AML-193 (cell line): ENCODE measurements at places on chromosomes 4 and X.
A peak's percentile ranks its signal among the peaks of the same experiment; 100 is the strongest.

DNA sequence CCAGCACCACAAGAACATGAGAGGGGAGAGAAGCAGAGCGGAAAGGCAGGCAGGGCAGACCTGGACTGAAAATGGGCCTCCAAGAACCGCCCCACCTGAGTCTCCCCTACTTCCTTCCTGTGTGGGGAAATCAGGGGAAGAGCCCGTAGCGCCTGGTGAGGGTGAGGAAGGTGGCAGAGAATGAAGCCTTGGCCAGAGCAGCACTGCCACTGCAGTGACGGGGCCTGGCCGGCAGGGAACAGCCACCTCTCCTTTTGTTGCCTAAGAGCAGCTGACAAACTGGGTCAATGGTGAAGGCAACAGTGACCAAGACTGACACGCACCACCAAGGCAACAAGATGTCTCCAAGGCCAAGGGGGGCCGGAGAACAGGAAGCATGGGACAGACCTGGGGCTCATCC lies 58.4 kb upstream of the CBR4 start:
- no peak for DNase-seq

- DNase-seq = no peak
Measured at GRCh38 chrX:116413273-116413672, 23.1 kb upstream of the SLC6A14 start.

DNA sequence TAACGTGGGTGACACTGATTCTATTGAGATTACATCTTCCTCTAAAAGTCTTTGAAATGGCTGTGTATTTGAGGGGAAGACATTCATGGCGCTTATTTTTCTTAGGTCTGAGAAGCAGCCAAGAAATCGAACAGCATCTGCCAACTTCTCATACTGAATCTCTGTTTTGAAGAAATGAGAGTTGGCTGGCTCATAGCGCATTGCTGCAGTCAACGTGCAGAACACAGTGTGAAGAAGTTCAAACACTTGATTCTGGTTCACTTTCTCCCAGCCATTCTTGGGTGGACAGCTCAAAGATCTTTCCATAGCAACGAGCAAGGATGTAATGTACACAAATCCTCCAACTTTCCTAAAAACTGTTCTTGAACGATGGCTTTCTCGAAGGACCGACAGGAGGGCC lies 156.5 kb downstream of the WDFY3 start:
- DNase-seq = no peak

GRCh38 chr4:77248805-77249204 lies 91.8 kb downstream of the CCNG2 start:
- no peak for DNase-seq

GRCh38 chrX:139224953-139225665 lies 305.4 kb upstream of the F9 start:
- DNase-seq = no peak

DNA sequence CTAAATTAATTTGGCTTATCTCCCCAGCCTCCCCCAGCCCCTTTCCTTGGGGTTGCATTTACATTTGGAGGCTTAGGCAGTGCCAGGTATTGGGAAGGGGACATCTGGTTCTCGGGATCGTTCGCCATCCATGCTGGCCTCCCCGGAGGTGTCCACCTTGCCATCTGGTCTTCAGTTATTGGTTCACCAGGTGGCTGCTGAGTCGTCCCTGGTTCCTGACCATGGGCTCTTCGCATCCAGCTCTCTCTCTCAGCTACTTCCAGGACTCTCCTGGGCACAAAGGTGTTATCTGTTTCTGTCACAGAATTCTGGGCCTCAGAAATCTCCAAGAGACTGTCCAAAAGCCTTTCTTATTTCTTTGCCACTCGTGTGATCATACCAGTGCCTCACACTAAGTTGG lies 75.4 kb upstream of the SCOC start:
- no peak for DNase-seq

DNA sequence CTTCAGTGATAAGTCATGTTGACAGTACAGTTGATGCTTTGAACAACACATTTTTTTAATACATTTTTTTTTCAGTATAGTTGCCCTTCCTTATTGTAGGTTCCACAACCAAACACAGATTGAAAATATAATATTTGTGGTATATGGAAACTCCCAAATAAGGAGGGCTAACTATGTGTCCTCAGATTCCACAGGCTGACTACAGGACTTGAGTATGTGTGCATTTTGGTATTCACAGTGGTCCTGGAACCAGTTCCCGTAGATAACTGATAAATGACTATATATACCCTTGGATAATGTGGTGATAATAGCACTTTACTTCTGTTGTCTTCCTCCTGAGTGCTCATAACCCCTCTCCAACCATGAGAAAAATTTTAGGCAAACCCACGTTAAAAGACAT lies 111.6 kb upstream of the NUDT6 start:
- no peak for DNase-seq

DNA sequence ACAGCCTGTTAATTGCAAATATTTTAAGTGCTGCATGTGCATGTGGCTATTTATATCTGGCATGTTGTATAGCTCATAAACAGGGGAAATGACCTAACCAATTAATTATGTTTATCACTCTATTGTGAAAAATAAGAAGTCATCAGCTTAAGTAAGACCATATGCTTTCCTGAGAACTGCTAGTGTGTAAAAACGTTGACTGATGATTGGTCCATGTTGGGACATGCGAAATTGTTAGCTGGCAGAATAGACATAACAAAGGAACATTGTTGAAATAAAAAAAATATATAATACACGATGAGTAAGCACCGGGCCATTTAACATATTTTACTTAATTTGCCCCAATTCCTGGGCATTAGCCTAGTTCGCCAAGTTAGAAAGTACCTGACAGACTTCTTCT lies 207.5 kb downstream of the ANK2 start:
- DNase-seq = no peak

DNA sequence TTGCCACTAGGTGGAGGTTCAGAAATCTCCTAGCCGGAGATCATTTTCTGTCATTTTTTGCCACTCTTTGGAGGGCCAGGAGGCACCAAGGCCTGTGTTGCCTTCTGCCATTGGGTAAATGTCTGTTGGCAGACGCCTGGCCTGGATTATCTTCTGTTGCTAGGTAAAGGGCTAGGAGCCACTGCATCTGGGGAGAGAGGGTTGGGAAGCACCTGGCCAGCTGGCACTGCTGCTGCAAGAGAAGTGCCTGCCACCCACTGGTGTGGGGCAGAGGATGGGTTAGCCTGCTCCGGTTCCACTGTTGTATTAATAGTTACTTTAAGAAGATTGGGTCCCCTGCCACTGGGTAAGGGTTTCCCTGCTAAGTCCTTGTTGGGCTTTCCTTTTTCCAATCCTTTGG lies 58.1 kb downstream of the AWAT2 start:
- DNase-seq = no peak

DNA sequence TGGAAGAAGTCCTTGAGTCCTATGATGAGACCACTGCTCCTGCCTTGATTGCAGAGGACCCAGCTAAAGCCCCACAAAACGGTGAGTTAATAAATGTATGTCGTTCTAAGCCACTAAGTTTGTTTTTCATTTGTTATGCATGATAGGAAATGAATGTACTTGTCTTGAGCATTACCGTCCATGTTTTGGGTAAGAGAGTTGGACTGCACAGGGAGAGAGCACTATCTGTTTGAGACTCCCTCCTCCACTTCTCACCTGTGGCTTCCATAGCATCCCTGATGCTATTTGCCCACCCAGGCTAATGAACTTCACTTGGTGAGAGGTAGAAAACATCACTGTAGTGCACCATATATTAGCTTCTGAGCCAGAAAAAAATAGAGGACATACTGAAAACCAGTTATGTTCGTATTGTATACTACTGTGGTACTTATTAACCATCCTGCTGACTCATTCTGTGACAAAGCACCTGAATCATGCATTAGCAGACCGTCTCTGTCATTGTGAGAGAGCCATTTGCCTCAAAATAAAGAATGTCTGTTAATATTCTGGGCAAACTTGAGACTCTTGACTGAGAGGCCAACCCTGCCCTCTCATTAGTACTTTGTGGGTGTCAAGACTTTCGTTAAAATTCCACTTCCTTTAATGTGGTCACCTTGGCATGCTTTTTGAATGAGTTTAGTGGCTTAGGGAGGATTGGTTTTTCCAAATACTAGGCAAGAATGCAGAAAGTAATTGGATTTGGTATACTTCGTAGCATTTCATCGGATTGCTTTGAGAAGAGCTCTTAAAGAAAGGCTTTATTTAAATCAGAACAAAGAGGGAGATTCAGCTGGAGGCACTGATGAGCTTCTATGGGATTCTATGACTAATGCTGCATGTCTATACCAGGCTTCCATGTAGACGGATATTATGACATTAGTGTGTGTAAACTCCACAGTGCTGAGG lies 99.3 kb upstream of the GRPR start:
- DNase-seq = peak; percentile 6

GRCh38 chr4:94408549-94409374 lies 43.0 kb upstream of the PDLIM5 start:
- no peak for DNase-seq

DNA sequence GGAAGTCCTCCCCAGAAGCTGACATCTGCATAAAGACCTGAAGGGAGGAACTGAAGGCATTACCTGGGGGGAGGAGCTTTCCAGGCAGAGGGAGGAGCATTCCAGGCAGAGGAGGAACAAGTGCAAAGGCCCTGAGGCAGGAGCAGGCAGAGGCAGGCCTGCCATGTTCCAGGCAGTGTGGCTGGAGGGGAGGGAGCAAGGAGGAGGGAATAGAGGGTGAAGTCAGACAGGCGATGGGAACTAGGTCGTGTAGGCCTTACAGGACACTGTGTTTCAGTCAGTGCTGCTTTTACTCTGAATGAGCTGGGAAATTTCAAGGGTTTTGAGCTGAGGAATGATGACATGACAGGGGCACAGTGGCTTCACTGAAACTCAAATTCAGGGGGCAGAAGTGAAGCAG lies 292.7 kb downstream of the BCOR start:
- no peak for DNase-seq

DNA sequence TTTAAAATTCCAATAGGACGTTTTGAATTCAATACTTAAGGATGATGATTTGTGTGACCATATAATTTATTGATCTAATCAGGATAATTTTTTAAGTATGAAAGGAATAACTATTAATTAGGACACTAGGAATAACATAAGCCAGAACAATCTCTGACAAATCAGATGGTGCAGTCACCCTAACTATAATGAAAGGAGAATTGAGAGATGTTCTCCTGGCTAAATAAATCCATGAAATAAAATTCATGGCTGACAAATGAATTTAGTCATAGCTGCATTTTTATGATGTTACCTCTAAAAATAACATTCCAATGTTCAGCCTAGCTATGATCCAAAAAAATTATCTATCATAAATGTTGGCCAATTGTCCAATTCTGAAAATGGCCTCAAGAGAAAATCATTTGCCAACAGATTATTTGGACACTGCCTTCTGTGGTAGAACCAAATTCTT lies 190.6 kb upstream of the NEIL3 start:
- DNase-seq = no peak

- DNase-seq = no peak
Measured at GRCh38 chrX:95330292-95330691, 1354.3 kb upstream of the DIAPH2 start.

DNA sequence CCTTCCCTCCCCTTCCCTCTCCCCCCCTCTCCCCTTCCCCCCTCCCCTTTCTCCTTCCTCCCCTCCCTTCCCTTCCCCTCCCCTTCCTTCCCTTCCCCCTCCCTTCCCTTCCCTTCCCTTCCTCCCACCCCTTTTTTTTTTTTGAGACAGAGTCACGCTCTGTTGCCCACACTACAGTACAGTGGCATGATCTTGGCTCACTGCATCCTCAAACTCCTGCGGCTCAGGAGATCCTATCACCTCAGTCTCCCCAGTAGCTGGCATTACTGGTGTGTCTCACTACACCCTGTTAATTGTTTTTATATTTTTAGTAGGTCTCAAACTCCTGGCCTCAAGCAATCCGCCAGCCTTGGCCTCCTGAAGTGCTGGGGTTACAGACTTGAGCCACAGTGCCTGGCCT lies 66.6 kb downstream of the TBC1D9 start:
- no peak for DNase-seq

- peak; percentile 0 for DNase-seq
Measured at GRCh38 chrX:6644411-6644810, 109.5 kb upstream of the VCX3A start.

GRCh38 chrX:71367396-71367795 lies 1.2 kb downstream of the TAF1 start:
- DNase-seq = no peak

GRCh38 chrX:97238632-97239031 lies 354.9 kb downstream of the RPA4 start:
- DNase-seq = no peak

- no peak for DNase-seq
Measured at GRCh38 chr4:177964693-177965168, 522.5 kb upstream of the AGA start.

- no peak for DNase-seq
Measured at GRCh38 chrX:9797384-9798360, 11.4 kb downstream of the SHROOM2 start.

GRCh38 chr4:54090804-54091623 lies 8.9 kb upstream of the GSX2 start:
- no peak for DNase-seq

- DNase-seq = no peak
Measured at GRCh38 chrX:85327060-85327333, 52.5 kb downstream of the POF1B start.

- no peak for DNase-seq
Measured at GRCh38 chrX:13965531-13965930, 64.2 kb downstream of the GEMIN8 start.

GRCh38 chrX:13013363-13014110 lies 30.9 kb downstream of the FAM9C start:
- peak; percentile 75 for DNase-seq

GRCh38 chrX:106177982-106178321 lies 9.8 kb downstream of the PWWP3B start:
- DNase-seq = no peak

- no peak for DNase-seq
Measured at GRCh38 chr4:141871086-141871770, 234.8 kb downstream of the IL15 start.

DNA sequence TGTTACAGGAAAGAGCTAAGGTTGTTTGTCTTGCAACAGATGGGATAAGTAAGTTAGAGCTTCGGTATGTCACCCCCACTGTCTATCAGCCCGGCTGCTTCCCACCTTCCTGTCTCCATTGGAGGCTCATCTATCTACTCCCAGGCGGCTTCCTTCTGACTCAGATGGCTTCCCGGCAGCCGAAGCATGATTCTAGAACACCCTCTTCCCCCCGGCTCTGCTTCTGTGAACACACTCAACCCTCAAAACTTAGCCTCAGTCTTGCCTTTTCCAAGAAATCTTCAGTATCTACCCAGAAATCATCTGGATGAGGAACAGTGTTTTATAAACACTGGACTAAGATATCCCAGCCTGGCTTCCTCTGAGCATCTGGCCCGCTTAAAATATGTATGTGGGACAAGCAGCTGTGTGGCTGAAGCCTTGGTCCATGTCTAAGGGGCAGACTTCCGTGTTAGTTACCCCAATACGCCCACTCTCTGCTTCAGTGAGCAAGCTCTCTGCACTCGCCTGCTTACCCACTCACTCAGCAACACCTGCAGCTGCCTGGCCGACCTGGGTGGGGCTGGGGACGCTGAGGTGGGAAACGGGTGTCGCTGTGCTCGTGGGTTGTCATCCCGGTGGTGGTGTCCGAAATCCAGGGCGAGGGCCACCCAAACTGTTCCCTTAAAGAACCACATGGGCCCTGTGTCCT lies 12.0 kb upstream of the SLC2A9 start:
- no peak for DNase-seq
